ENCODE measurements at places on chromosomes 5 and 9.
A peak's percentile ranks its signal among the peaks of the same experiment; 100 is the strongest.

- DNase-seq = peak; percentile 43
These were observed 116.1 kb upstream of the ACTBL2 start for GRCh38 chr5:57598756-57599155.

- DNase-seq = peak; percentile 69
These were observed 150.8 kb downstream of the MEF2C start for GRCh38 chr5:88732181-88732633.

- no peak for DNase-seq
These were observed 21.3 kb upstream of the FAM13B start for GRCh38 chr5:138054206-138054605.

DNA sequence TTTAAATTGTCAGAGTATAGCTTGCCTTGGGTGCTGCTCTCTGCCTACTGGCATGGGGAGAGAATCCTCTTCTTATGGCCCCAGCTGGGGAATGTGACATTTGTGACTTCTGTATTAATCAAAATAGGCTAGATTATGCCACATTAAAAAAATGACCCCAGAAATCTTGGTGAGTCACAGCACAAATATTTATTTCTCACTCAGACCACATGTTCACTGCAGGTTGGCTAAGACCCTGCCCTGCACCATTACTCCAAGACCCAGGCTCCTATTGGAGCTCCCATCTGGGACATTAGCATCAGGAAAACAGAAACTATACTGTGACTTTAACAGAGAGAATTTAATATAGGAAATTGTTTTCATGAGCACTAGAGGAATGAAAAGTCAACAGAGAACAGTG lies 16.6 kb upstream of the WHRN start:
- peak; percentile 26 for DNase-seq

DNA sequence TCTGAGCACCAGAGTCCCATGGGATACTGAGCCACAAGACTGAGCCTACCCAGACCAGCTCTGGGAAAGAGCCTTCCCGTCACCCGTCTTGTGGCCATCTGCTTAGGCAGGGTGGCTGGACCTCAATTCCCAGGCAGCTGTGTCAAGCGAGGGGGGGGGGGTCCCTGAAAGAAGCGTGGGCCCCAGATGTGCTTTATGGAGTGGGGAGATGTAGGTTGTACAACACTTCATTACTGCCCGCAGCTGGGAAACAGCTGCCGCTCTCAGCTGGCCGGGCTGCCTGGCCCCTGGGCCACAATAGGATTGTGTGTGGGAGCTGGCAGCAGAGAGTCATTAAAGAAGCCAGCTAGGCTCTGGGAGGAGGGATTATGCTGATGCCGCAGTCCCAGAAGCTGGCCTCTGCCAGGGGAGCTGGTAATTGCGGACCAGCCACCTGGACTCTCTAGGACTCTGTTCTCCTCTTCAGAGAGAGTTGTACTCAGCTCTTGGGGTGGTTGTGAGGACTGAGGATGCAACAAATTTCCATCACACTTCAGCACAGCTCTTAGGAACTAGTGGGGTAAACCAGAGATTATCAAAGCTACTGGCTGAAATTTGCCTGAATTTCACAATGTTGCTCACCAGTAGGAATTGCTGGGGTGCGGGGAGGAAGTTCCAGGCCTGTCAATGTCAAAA lies 145.4 kb downstream of the GADD45G start:
- DNase-seq = peak; percentile 31

- no peak for DNase-seq
These were observed 64.7 kb downstream of the RGS7BP start for GRCh38 chr5:64570395-64570996.

DNA sequence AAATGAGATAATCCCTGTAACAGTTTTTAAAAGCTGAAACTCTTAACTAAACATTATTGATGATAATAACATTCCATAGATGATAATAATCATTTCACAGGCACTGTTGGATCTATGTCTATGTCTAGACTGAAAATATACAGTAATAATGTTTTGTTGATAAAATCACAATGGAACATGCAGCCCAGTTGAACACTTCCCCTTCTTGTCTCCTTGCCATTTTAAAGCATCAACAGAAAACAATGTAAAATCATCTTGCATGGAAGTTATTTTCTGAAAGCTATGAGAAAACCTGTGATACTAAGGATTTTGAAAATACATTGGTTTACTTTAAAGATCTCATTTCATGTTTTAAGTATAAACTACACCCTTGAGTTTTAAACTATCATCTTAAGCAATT lies 1.9 kb downstream of the GAPT start:
- DNase-seq = no peak

DNA sequence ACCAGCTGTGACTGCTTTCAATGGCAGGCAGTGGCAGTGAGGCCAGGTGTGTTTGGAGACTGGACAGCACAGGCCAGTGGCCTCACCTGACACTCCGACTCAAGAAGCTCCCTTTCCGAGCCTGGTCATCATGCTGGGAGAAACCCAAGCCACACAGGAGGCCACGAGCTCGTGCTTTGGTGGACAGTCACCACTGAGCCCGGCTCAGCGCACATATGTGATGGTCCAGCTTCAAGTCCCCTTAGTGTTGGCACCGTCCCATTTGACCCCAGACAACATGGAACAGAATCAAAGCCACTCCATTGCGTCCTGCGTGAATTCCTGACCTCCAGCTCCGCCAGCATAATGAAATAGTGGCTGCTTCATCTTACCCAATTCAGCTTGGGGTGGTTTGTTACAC lies 64.0 kb upstream of the PPP1R26 start:
- no peak for DNase-seq

DNA sequence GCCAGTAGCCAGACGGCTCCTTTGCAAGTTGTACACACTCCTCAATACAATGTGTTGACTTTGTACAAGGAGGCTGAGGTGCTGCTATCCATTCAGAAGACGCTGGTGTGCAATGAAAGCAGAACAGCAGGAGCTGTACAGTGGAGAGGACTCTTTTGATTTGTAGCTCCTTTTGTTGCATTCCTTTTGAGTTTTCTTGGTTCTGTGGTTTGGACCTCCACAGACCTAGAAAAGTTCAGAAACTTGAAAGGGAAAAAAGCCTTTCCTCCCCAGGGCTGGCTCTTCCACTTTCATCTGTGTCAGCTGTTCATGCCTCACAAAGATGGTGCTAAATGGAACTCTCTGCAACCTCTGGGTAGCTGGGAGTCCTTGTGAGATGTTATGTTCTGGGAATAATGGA lies 117.4 kb downstream of the MAT2B start:
- DNase-seq = peak; percentile 16

Data from AG10803 (cell line).